ENCODE measurements at places on chromosomes 7 and 10. TPM values are rescaled to one million over a fixed set of nuclear protein-coding genes. Genes with fewer than 3 reads are reported as not detected.

Gene CYP3A7
- not detected for total RNA-seq

Gene C10orf53
- not detected for total RNA-seq

Gene STOX1
- total RNA-seq: 0.13 TPM

Gene ADIRF
- 26.0 TPM for total RNA-seq

Gene RNF32
- total RNA-seq: 0.26 TPM

Gene UNCX
- total RNA-seq: not detected

Gene TUBAL3
- total RNA-seq: not detected

Gene INPP5A
- total RNA-seq: 22.3 TPM

Gene UPP1
- total RNA-seq: 8.3 TPM

Gene PHYHIPL
- not detected for total RNA-seq

Gene ANKRD1
- 321 TPM for total RNA-seq

Gene PPRC1
- 6.5 TPM for total RNA-seq

Gene OR2A7
- total RNA-seq: under 0.01 TPM

Gene UTF1
- not detected for total RNA-seq

Gene SCART1
- 0.26 TPM for total RNA-seq
